T-cell (primary cell): ENCODE measurements at places on chromosomes 16 and 17.

- H3K4me1 ChIP-seq: peaks cover 7% of the 10 kb centered on the region
- no peak overlapping the region for H3K27ac ChIP-seq
- H3K27me3 ChIP-seq: no peaks in the 10 kb centered on the region
- H3K4me3 ChIP-seq: no peak overlapping the region
- no peak for DNase-seq
These were observed 11.4 kb downstream of the ACSF3 start for GRCh38 chr16:89104930-89105571.

GRCh38 chr17:32240750-32241149 lies 24.9 kb upstream of the RHBDL3 start:
- DNase-seq: no peak
- H3K27me3 ChIP-seq: no peaks in the 10 kb centered on the region
- H3K4me1 ChIP-seq: no peaks in the 10 kb centered on the region
- H3K36me3 ChIP-seq: no peaks in the 10 kb centered on the region

- H3K4me1 ChIP-seq: peaks cover 27% of the 10 kb centered on the region
- peaks cover 4% of the 10 kb centered on the region for H3K36me3 ChIP-seq
- peaks cover 3% of the 10 kb centered on the region for H3K27me3 ChIP-seq
- DNase-seq: peak; percentile 43
- H3K4me3 ChIP-seq: peak overlapping the region; percentile 86
These were observed 1.7 kb downstream of the IL4R start for GRCh38 chr16:27315333-27316037.

DNA sequence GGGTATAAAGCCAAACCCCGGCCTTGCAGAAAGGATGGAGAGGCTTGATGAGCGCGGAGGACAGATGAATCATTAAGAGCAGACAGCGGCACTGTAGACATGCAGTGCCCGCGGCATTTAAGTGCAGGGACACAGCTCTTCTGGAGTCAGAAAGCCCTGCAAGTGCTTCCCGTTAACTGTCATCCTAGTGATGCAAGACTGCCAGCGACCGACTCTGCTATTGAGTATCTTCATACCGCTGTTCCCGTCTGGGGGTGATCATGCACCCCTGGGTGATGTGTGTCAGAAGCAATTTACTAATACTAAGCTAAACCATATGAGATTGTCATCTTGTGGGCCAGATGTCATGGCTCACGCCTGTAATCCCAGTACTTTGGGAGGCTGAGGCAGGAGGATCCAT lies 101.0 kb downstream of the ABCC6 start:
- H3K4me1 ChIP-seq: no peaks in the 10 kb centered on the region
- H3K36me3 ChIP-seq: peaks cover 22% of the 10 kb centered on the region
- DNase-seq: no peak
- H3K27ac ChIP-seq: no peak overlapping the region

GRCh38 chr16:50299508-50300105 lies 33.3 kb downstream of the ADCY7 start:
- no peaks in the 10 kb centered on the region for H3K27me3 ChIP-seq
- DNase-seq: no peak
- peaks cover 92% of the 10 kb centered on the region for H3K36me3 ChIP-seq
- peaks cover 5% of the 10 kb centered on the region for H3K4me1 ChIP-seq
- no peak overlapping the region for H3K27ac ChIP-seq
- H3K4me3 ChIP-seq: no peak overlapping the region

GRCh38 chr17:61179380-61179806 lies 220.2 kb upstream of the TBX2 start:
- no peaks in the 10 kb centered on the region for H3K36me3 ChIP-seq
- DNase-seq: no peak
- H3K27me3 ChIP-seq: no peaks in the 10 kb centered on the region
- no peak overlapping the region for H3K4me3 ChIP-seq

DNA sequence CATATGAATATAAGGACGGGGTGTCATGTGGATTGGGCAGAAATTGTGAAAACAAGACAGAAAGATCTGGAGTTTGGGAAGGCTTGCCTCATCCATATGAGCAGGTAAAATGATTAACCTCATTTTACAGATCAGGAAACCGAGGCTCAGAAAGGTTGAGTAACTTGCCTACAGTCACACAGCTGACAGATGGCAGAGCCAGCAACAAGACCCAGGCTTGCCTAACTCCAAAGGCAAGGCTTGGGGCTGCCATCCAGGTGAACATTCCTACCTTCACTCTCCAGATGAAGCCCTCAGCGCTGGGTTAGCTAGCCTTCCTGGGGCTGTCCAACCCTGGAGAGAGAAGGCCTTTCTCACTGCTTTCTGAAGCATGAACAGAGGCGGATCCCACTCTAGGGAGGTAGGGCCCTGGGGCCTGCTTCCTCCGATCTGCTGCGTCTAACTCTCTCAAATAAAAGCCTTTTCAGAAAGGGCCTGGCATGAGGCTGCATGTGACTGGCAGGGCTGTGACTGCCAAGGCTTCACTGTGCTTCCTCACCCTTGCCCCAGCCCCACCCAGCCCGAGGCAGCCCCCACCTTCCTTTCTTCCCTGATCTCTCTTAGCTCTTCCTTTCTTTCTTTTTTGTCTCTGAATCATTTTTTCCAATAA lies 107.8 kb downstream of the GNAO1 start:
- DNase-seq: no peak
- H3K36me3 ChIP-seq: no peaks in the 10 kb centered on the region
- no peak overlapping the region for H3K27ac ChIP-seq
- H3K4me3 ChIP-seq: no peak overlapping the region
- no peaks in the 10 kb centered on the region for H3K4me1 ChIP-seq
- H3K27me3 ChIP-seq: no peaks in the 10 kb centered on the region

- H3K27ac ChIP-seq: no peak overlapping the region
- peaks cover 2% of the 10 kb centered on the region for H3K4me1 ChIP-seq
- H3K27me3 ChIP-seq: no peaks in the 10 kb centered on the region
- H3K4me3 ChIP-seq: no peak overlapping the region
- DNase-seq: no peak
- H3K36me3 ChIP-seq: no peaks in the 10 kb centered on the region
These were observed 107.7 kb downstream of the BRIP1 start for GRCh38 chr17:61755668-61756067.

DNA sequence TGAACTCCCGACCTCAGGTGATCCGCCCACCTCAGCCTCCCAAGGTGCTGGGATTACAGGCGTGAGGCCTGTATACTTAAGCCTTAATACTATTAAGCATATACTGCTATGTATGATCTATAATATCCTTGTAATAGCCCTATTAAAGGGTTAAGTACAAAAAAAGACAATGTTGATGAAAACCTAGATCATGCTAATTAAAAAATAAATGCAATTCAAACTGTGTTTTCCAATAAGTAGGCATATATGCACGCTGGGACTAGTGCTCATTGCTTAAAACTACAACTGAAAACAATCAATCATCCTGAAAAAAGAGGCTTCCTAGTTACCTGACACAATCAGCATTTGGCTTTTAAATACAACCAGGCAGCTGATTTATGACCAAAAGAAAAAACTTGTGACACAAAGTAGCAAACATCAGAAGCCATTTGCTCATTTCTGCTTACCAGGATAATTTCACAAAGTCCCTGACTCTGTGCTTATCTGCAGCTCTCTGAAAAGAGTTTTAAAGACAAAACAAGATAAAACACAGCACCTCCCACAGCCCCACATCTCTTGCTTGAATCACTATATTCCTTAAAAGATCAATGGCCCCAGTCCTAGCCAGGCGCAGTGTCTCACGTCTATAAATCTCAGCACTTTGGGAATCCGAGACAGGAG lies 11.1 kb downstream of the ZNF385C start:
- H3K4me1 ChIP-seq: no peaks in the 10 kb centered on the region
- no peak for DNase-seq
- no peak overlapping the region for H3K27ac ChIP-seq
- no peaks in the 10 kb centered on the region for H3K27me3 ChIP-seq
- no peak overlapping the region for H3K4me3 ChIP-seq

- no peak overlapping the region for H3K27ac ChIP-seq
- H3K36me3 ChIP-seq: no peaks in the 10 kb centered on the region
- peaks cover 11% of the 10 kb centered on the region for H3K4me1 ChIP-seq
- no peak for DNase-seq
- no peaks in the 10 kb centered on the region for H3K27me3 ChIP-seq
- H3K4me3 ChIP-seq: no peak overlapping the region
These were observed 3.9 kb upstream of the SETD1A start for GRCh38 chr16:30953511-30954124.

GRCh38 chr16:57622361-57623250 lies 5.8 kb upstream of the ADGRG1 start:
- DNase-seq: no peak
- H3K4me1 ChIP-seq: no peaks in the 10 kb centered on the region
- no peaks in the 10 kb centered on the region for H3K27me3 ChIP-seq
- H3K36me3 ChIP-seq: no peaks in the 10 kb centered on the region
- H3K27ac ChIP-seq: no peak overlapping the region

- H3K4me3 ChIP-seq: no peak overlapping the region
- peaks cover 67% of the 10 kb centered on the region for H3K36me3 ChIP-seq
- H3K27me3 ChIP-seq: no peaks in the 10 kb centered on the region
- DNase-seq: no peak
- H3K4me1 ChIP-seq: no peaks in the 10 kb centered on the region
- H3K27ac ChIP-seq: no peak overlapping the region
These were observed 11.2 kb upstream of the NUDT16L1 start for GRCh38 chr16:4682084-4682591.

GRCh38 chr17:42908872-42909700 lies 8.5 kb downstream of the G6PC1 start:
- no peaks in the 10 kb centered on the region for H3K36me3 ChIP-seq
- H3K27me3 ChIP-seq: peaks cover 23% of the 10 kb centered on the region
- no peak for DNase-seq

DNA sequence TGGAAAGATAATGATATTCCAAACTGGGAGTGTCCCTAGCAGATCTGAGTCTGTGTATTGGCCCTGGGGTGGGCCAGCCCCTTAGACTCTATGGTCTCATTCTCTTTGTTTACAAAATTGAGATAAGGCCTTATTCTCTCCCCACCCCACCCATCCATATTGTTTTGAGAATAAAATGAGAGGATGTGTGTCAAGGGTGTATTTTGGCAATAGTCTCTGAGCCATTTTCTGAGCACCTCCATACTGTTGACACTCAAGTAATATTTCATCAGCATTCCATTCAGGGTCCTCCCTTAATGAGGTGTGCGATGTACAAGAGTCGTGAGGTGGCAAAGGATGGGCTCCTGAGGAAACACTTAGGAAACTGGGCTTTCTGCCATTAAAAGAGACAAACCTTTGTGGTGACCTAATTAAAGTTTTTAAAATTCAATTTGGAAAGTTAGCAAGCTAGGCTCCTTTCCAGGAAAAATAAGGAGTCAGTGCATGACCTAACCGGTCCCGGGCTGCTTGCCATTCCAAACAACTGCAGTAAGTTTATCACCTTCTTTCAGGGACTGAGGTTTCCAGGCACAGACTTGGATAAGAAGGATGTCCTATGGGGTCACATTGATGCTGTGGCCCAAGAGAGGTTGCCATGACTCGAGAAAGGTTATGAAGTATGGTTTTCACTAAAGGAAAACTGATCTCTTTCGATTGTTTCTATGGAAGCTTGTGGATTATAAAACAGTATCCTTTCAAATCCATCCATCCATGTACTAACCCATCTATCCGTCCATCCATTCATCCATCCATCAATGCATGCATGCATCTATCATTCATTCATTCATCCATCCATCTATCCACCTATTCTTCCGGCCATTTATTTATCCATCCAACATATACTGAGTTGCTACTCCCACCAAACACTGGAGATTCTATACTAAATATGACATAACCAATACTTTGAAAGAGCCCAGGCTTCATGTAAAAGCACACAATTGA lies 443.3 kb downstream of the UTP18 start:
- DNase-seq: no peak
- no peak overlapping the region for H3K27ac ChIP-seq
- no peaks in the 10 kb centered on the region for H3K4me1 ChIP-seq
- H3K4me3 ChIP-seq: no peak overlapping the region
- no peaks in the 10 kb centered on the region for H3K27me3 ChIP-seq

GRCh38 chr17:6454495-6455320 lies 10.5 kb downstream of the PIMREG start:
- H3K4me1 ChIP-seq: peaks cover 16% of the 10 kb centered on the region
- peak overlapping the region; percentile 28 for H3K27ac ChIP-seq
- H3K4me3 ChIP-seq: peak overlapping the region; percentile 35
- no peaks in the 10 kb centered on the region for H3K27me3 ChIP-seq

- H3K27me3 ChIP-seq: no peaks in the 10 kb centered on the region
- no peak overlapping the region for H3K27ac ChIP-seq
- no peaks in the 10 kb centered on the region for H3K4me1 ChIP-seq
- no peaks in the 10 kb centered on the region for H3K36me3 ChIP-seq
These were observed 22.6 kb upstream of the KIFC3 start for GRCh38 chr16:57824888-57825287.
